ENCODE measurements at places on chromosomes 2 and 18.

- no peak for DNase-seq
Measured at GRCh38 chr18:57836557-57836956, 33.4 kb upstream of the ATP8B1 start.

DNA sequence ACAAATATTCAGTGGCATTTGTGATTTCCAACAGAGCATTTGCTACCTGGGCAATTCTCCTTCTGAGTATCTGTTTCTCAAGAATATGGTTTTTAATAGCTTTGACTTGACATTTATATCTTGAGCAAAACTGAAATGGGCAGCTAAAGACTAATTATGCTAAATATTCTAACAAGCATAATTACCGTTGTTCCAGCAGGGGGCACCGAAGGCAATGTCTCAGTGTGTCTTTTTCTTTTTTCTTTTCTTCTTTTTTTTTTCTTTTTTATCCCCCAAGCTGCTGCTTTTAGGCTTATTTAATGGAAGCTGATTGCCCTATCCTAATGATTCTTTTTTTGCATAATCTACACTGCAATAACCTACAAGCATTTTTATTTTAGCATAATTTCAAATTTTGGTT lies 138.9 kb upstream of the NABP1 start:
- no peak for DNase-seq

- no peak for DNase-seq
Measured at GRCh38 chr2:179715871-179716270, 145.5 kb downstream of the ZNF385B start.

GRCh38 chr2:23469142-23469540 lies 84.2 kb downstream of the KLHL29 start:
- DNase-seq = no peak

DNA sequence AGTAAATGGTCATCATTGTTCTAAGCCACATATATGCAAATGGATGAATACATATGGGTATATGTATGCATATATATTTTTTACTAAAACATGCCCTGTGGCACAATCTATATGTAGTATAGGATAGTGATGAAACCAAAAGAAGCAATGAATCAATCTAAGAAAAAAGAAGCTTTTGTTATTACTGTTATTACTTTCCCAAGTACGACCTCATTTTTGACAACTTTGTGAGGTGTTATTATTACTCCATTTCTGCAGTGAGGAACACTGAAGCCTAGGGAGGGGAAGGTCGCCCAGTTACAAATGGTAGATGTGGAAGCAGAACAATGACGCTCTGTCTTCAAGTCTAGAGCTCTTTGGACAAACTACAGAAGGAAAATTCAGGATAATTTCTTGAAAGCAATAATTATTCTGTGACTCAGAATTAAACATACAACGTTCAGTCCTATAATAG lies 38.3 kb downstream of the STAT4 start:
- DNase-seq = no peak

Data from skin of body (tissue), 3 donors.